ENCODE measurements at places on chromosomes 11 and 22. TPM values are rescaled to one million over a fixed set of nuclear protein-coding genes. Genes with fewer than 3 reads are reported as not detected.

Gene ACCS
- total RNA-seq = 2.9 TPM

Gene OOSP4B
- total RNA-seq = not detected

Gene OR52B4
- total RNA-seq = not detected

Gene CHADL
- 0.29 TPM for total RNA-seq

Gene C11orf91
- total RNA-seq = not detected

Gene UBQLNL
- not detected for total RNA-seq

Gene HBG2
- not detected for total RNA-seq

Gene WDR74
- total RNA-seq = 39.7 TPM

Gene CHEK1
- 25.7 TPM for total RNA-seq

Gene SLC22A12
- total RNA-seq = not detected
